Activated naive CD8-positive, alpha-beta T cell treated with anti-CD3 and anti-CD28 coated beads for 36 hours (primary cell): ENCODE measurements at places on chromosomes 11 and 22. TPM values are rescaled to one million over a fixed set of nuclear protein-coding genes. Genes with fewer than 3 reads are reported as not detected.
A peak's percentile ranks its signal among the peaks of the same experiment; 100 is the strongest.

The PRG3 gene
- not detected for total RNA-seq

DNA sequence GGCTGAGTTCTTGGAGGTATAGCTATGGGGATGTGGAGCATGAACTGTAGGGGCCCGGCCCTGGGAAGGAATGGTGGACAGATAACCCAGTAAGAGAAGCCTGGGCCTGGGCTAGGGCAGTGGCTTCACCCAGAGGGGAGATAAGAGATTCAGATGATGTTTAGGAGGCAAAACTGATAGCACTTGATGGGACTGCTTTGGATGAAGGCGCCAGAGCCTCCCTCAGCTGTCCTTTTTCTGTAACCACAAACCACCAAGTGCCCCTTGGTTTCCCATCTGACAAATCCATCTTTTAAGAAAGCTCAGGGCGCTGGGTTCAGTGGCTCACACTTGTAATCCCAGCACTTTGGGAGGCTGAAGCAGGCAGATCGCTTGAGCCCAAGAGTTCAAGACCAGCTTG, 23.4 kb downstream of the RELT start:
- no peaks in the 10 kb centered on the region for H3K27me3 ChIP-seq
- DNase-seq: no peak
- H3K27ac ChIP-seq: peak overlapping the region; percentile 12
- H3K4me3 ChIP-seq: no peak overlapping the region
- H3K4me1 ChIP-seq: peaks cover 1% of the 10 kb centered on the region

DNA sequence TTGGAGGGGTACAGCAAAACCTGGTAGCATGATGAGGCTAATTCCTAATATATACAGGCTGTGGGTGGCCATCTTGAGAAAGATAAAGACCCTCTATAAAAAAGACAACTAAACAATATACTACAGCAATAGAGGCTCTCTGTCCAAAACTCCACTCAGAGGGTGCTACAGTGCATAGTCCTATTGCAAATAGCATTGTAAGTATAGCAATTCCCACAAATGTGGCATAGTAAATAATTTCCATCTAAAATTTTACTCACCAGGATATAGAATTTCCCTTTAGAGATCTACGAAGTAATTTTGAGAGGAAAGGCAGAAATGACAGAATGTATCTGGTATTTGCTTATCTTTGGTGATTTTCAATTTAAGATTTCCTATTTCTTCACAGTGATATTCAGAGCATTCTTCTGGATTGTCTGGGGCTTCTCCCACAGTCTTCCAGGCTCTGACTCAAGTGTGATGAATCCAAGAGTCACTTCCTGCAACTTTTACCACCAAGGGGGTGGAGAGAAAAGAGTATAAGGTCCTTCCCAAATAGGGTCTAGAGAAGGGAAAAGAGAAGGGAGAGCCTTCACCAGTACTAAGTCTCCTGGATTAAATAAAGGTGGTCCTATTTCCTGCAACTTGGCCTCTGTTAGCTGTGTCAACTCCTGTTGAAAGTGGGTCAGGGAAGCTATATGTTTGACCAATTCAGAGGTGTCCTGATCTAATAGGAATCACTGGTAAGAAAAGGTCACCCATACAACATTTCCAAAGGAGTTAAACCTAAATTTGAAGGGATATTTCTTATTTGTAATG, 1054.7 kb upstream of the CNTN5 start:
- no peaks in the 10 kb centered on the region for H3K27me3 ChIP-seq
- no peaks in the 10 kb centered on the region for H3K36me3 ChIP-seq
- H3K4me1 ChIP-seq: no peaks in the 10 kb centered on the region
- no peak overlapping the region for H3K4me3 ChIP-seq
- DNase-seq: no peak
- no peak overlapping the region for H3K27ac ChIP-seq

The SCO2 gene
- 6.0 TPM for total RNA-seq

- peak; percentile 16 for DNase-seq
- H3K4me1 ChIP-seq: peaks cover 38% of the 10 kb centered on the region
- H3K27me3 ChIP-seq: no peaks in the 10 kb centered on the region
Observed at GRCh38 chr11:102347462-102348370, 702 bp downstream of the BIRC2 start.

GRCh38 chr11:111851067-111851466, 20.3 kb downstream of the ALG9 start:
- H3K4me3 ChIP-seq: no peak overlapping the region
- no peaks in the 10 kb centered on the region for H3K27me3 ChIP-seq
- DNase-seq: no peak
- peaks cover 27% of the 10 kb centered on the region for H3K36me3 ChIP-seq
- no peaks in the 10 kb centered on the region for H3K4me1 ChIP-seq

The ASPHD2 gene
- total RNA-seq: 15.9 TPM

DNA sequence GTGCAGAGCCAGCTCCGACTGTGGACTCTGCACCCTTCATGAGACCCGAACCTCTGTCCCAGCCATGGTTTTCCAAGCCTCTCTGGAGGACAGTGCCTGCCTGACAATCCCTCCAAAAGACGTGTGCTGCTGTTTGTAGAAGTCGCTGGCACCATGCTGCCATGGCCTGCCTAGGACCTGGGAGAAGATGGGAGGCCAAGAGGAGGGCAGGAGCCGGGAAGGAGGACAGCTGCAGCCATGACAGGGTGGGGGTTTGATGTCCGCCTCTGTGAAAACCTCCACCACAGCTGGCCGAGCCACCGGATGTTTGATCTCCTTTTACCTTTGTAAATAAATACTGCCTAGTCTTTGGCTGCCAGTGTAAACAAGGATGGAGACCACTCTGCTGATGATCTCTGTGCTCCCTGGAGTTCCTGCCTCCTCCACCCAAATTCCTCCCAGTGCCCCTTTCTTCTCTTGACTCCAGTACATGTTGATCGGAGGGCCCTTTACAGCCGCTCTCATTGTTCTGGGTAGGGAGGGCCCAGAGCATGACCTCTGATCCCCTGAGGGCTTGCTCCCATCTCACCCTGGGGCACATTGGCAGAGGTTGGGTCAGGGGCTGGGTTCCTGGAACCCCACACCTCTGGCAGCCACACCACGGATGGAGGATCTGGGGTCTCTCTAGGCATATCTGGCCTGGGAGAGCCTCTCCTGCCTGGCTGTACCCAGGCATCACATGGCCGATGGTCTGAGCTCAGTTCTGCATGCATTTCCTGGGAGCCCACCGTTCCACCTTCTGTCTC, 66.9 kb downstream of the BCR start:
- no peak for DNase-seq
- peaks cover 2% of the 10 kb centered on the region for H3K36me3 ChIP-seq
- no peak overlapping the region for H3K27ac ChIP-seq
- peaks cover 67% of the 10 kb centered on the region for H3K4me1 ChIP-seq
- H3K27me3 ChIP-seq: no peaks in the 10 kb centered on the region

- H3K27ac ChIP-seq: no peak overlapping the region
- H3K4me3 ChIP-seq: no peak overlapping the region
- peaks cover 36% of the 10 kb centered on the region for H3K36me3 ChIP-seq
- DNase-seq: no peak
- H3K27me3 ChIP-seq: no peaks in the 10 kb centered on the region
Observed at GRCh38 chr22:24035296-24035695, 24.2 kb downstream of the CABIN1 start.

The GDPD4 gene
- total RNA-seq: not detected

GRCh38 chr11:91312541-91312940, 912.1 kb upstream of the FAT3 start:
- no peak overlapping the region for H3K27ac ChIP-seq
- no peaks in the 10 kb centered on the region for H3K36me3 ChIP-seq
- H3K27me3 ChIP-seq: no peaks in the 10 kb centered on the region
- no peaks in the 10 kb centered on the region for H3K4me1 ChIP-seq
- DNase-seq: no peak
- H3K4me3 ChIP-seq: no peak overlapping the region

DNA sequence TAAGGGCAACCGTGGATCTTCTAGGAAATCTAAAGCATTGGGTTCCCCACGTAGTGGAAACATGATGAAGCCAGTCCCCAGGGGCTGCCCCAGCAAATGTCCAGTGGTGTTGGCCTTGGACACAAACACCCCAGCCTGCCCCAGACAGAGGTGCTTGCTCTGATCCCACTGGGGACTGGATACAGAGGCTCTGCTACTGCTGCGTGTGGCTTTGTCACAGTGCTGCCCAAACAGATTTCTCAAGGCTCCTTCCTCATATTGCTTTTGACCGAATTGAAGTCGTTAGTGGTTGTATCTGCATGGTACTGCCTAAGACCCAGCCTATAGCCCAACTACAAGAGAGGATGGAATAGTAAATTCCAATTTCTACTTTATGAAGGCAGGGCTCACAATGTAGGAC, 40.1 kb upstream of the CD44 start:
- no peak overlapping the region for H3K27ac ChIP-seq
- peaks cover 20% of the 10 kb centered on the region for H3K4me1 ChIP-seq
- peaks cover 3% of the 10 kb centered on the region for H3K36me3 ChIP-seq
- H3K27me3 ChIP-seq: no peaks in the 10 kb centered on the region

DNA sequence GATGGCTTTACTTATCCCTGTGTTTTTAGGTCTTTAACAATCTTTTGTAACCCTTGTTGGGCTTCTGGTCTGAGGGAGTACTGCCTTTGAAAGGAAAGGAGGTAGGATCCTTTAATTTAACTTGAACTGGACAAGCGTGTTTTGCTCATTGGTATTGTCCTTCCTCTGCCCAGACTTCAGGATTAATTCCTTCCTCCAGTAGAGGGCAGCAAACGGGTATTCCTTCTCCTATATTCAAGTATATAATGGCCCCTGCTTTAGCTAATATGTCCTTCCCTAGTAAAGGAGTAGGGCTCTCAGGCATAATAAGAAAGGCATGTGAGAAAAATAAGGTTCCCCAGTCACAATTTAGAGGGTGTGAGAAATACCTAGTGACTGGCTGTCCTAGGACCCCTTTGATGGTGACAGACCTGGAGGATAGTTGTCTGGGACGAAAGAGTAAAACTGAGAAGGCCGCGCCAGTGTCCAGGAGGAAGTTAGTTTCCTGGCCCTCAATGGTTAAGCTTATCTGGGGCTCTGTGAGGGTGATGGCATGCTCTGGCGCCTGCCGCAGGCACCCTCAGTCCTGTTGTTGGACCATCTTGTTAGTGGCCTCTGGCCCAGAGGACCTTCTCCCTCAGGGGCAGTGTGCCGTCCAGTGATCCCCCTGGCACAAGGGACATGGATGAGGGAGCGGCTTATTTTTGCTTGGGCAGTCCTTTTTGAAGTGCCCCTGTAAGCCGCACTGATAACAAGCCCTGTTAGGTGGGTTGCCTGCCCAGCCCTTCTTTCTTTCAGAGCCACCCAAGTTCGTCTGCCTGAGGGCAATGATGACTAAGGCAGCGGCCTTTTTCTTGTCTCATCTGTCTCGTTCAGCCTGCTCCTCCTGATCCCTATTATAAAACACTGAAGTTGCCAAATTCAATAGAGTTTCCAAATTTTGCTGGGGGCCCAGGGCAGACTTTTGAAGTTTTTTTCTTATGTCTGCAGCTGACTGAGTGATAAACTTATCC, 51.8 kb downstream of the C11orf71 start:
- H3K36me3 ChIP-seq: no peaks in the 10 kb centered on the region
- peak; percentile 8 for DNase-seq
- H3K4me1 ChIP-seq: peaks cover 5% of the 10 kb centered on the region
- H3K4me3 ChIP-seq: no peak overlapping the region
- no peaks in the 10 kb centered on the region for H3K27me3 ChIP-seq

DNA sequence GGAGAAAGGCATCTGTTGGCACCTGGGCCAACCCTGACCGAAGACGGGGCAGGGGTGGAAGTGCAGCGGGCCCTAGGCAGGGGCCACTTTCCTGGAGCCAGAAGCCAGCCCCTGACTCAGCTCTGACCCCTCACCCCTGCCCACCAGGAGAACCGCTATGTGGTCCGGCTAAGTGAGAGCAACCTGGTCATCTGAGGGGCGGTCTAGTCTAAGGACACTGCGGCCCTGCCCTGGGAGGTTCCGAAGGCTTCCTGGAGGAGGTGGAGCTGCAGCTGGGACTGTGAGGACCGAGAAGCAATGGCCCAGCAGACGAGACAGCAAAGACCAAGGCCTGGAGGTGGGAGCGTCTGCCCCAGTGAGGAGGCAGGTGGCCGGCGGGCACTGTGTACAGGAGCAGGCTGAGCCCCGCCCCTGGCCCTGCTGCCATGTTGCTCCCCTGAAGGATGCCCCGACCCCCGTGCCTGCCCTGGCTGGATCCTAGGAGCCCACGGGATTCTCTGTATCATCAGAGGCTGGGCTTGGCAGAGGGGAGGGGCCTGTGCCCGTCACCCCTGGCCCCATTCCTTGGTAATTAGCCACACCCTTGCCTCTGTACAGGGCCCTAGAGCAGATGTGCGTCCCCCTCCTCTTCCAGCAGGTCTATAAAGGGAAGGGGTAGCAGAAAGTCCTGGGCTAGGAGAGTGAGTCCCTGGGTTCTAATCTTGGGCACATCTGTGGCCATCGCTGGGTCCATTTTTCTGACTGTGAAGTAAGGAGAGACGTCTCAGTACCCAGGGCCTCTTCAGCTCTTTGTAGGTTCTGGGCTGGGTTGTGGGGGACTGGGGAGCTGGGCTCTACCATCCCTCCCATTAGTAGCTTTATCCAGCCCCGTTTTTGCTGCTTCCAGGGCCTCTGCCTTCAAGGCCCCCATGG, 19.4 kb downstream of the RELT start:
- no peak overlapping the region for H3K27ac ChIP-seq
- DNase-seq: no peak
- no peaks in the 10 kb centered on the region for H3K36me3 ChIP-seq
- H3K4me1 ChIP-seq: peaks cover 1% of the 10 kb centered on the region
- H3K27me3 ChIP-seq: no peaks in the 10 kb centered on the region
- H3K4me3 ChIP-seq: no peak overlapping the region

The MUC15 gene
- not detected for total RNA-seq

- H3K27ac ChIP-seq: no peak overlapping the region
- peaks cover 28% of the 10 kb centered on the region for H3K4me1 ChIP-seq
- DNase-seq: no peak
Observed at GRCh38 chr11:61147791-61148620, 13.2 kb downstream of the VPS37C start.

The PHOX2A gene
- not detected for total RNA-seq
